ENCODE measurements at places on chromosomes 2 and 18.

- no peak for DNase-seq
These were observed 4.3 kb upstream of the SNTG2 start for GRCh38 chr2:946073-946948.

DNA sequence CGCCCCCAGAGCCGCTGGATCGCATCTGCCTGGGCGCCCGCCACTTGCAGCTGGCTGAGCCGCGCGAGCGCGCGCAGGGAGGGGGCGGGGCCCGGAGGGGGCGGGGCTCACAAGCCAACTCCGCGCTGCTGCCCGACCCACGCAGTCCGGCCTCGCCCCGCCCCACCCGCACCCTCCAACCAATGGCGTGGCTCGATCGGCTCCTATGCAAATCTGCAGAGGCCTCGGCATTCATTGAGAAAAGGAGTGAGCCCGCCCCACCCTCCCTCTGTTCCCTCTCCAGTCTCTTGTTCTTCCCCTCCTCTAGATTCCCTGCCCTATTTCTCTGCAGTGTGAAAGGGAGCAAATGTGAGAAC lies at the start of gene ALK:
Gene ALK, minus strand, starts transcription at position 27 of the 356 bp plus-strand sequence. CDS start 927 bp downstream, outside the sequence.
- DNase-seq, result peak; percentile 37

- no peak for DNase-seq
These were observed at the start of gene ADCY3 for GRCh38 chr2:24920098-24920808. Gene ADCY3 (minus strand): TSS chr2:24920237. CDS start chr2:24918987, 1,250 bp downstream.

GRCh38 chr2:121356058-121356640 lies 71.1 kb upstream of the TFCP2L1 start:
- DNase-seq, result peak; percentile 32

- no peak for DNase-seq
These were observed 86.8 kb downstream of the MAIP1 start for GRCh38 chr2:200042102-200042735.

GRCh38 chr2:218582076-218582475 lies 13.4 kb downstream of the CNOT9 start:
- DNase-seq, result no peak

- DNase-seq, result no peak
These were observed 155.4 kb upstream of the VRK2 start for GRCh38 chr2:57891086-57891712.

GRCh38 chr2:207686812-207687211 lies 24.6 kb upstream of the CCNYL1 start:
- DNase-seq, result no peak
